ENCODE measurements at places on chromosomes 11 and 22.

DNA sequence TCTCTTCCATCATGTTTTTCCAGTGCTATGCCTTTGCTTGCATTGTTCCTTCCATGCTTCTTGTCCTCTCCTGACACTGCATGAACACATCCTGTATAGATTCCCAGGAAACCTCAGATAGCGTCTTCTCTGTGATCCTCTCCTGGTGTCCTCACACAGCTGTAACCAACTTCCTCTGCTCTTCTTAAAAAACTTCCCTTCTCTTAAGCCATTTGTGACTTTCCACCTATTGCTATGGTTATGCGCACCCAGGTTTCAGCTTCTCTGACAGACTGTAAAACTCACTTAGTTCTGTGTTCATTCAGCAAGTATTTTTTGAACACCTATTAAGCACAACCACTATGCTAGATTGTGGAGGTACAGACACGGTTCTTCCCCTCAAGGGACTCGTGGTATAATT, 5.1 kb upstream of the APLP2 start:
- no peak for DNase-seq

DNA sequence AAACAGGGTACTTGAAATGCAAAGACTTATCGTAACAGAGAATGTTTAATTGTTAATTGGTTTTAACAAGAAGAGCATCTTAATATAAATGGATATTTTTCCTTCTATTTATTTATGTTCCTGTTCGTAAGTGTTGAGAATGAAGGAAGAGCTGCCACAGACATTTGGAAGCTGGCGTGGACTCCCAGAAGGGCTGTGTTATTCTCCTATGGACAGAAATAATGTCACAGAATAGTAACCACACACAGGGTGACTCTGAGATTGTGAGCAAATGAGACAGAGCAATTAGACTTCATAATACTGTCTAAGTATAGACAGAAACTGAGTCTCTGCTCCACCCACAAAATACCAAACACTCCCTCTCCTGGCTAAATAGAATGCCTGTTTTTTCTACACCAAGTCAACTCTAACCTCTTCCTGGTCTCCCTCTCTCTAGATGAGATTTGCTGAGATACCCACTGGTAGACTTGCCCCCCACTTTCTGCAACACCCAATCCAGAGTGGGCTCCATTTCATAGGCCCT, 6.1 kb downstream of the APOL3 start:
- DNase-seq = no peak

GRCh38 chr11:69546735-69547370, 65.4 kb downstream of the LINC01488 start:
- no peak for DNase-seq

DNA sequence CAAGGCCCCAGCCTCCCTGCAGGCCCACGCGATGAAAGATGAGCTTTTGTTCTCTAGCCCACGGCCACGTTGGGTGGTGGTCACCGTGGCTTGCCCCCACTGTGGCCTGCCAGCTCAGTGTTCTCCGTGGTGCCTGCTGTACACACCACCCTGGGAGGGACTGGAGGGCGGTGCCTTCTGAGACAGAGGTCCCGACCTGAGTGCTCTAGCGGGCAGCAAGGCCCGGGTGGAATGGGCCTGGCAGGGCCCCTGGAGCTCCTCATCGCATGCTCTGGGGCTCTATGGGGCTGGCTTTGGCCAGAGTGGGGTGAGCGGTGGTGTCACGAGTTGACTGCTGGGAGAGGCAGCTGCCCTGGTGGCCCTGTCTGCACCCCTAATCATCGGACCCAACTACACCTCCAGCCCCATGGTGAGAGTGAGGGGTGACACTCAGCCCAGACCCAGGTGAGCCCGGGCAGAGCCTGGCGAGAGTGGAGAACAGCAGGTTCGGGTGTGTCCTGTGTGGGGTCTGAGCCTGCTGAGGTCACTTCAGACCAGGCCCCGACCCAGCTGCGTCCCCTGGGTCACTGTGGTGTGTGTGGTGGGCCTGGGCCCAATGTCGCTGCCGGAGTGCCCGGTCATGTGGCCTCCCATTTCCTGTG, 541.9 kb downstream of the TBC1D22A start:
- no peak for DNase-seq

- no peak for DNase-seq
These were observed 98.2 kb upstream of the DBX1 start for GRCh38 chr11:20258376-20258895.

GRCh38 chr22:46354993-46355305, 19.4 kb downstream of the TRMU start:
- no peak for DNase-seq

DNA sequence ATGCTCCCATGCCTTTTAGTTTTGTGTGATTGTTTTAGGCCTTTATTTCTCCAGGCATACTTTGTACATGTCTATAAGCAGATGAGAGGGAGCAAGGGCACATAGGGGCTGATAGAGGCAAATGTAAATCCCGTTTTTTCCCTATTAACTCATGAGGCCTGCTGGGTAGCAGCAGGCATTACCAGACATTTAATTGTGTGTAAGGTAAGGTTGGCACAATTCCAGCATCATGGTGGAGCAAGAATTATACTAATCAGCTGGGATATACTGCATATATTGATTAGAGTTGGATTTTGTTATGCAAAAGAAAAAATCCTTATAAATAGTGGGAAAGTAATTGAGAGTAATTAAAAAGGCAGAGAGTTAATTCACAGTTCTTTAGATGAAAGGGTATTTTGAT, 12.2 kb downstream of the FAT3 start:
- no peak for DNase-seq

DNA sequence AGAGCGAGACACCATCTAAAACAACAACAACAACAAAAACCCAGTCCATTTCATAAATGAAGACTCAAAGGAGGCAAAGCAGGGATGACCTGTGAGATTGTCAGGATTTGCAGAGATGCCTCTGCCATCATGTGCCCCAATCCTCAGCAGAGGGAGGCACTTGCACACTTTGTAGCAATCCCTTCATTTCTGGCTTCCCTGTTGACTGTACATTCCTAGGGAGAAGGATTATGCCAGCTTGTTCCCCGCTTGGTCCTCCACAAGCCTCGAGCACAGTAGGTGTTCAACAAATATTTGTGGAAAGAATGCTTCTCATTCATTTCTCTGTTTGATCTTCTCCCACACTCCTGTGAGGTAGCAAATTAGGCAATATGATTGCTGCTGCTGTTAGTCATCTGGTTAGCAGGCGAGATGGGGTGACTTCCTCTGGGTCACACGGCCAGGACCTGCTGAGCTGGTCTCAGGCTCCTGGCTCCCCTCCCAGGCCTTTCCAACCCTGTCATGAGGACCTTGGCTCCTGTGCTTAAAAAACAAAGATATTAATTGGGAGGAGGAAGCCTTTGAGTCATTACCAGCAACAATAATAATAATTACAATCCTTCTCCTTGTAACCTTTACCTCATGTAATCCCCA, 34.1 kb downstream of the LIF start:
- DNase-seq = peak; percentile 35

GRCh38 chr11:123381817-123382554, 48.1 kb upstream of the GRAMD1B start:
- no peak for DNase-seq

DNA sequence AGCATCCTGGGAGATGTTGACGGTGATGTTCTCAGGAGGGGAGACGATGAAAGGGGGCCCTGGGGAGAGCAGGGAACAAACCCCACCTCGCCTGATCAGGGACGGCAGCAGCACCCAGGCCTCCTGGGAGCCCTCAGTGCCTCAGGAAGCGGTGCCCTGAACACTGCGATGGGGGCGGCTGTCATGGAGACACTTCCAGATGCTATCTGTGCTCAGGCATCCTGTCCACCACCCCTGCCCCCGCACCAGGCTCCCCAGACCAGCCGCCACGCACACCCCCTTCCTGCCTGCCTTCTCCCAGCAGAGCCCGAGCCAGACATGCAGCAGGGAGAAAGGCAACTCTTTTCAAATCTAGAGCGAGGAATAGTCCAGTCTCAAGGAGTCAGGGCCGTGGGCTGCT, 20.6 kb downstream of the IGSF9B start:
- DNase-seq = no peak

- no peak for DNase-seq
These were observed 470.9 kb downstream of the ETS1 start for GRCh38 chr11:128116447-128116846.

- DNase-seq = no peak
These were observed 50.5 kb downstream of the SNX19 start for GRCh38 chr11:130865774-130866114.

GRCh38 chr22:24810043-24810749, 4.2 kb downstream of the SGSM1 start:
- no peak for DNase-seq

DNA sequence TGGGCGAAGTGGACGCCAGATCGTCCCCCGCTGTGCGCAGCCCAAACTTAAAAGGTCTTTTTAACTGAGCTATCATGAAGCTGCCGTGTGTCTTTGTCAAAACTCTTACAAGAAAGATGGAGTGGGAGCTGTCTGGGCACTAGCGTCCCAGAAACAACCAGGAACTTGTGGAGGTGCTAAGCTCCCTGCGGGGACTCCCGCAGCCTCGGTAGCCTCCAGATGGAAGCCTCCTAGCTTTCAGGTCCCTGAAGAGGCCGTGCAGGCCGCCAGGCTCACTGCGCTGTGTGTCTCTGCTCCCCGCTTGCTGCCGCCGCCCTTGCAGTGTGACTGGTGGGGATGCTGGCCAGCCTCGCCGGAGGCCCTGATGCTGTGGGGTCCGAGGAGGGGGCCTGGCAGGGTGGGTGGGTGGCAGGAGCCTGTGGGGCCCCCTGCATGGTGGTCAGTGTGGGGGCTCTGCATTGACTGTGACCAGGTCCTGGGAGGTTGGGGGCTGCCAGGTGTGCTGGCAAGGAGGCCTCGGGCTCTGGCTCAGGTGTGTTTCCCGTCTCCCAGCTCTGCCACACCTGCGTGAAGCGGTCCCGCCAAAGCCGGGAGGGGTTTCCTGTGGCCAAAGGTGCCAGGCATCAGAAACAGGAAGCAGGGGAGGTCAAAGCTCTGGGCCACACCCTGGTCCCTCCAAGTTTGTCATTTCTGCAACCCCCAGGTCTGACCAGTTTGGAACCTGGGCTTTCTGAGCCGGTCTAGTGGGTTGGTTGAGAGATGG, 1.2 kb downstream of the TRABD start:
- DNase-seq = no peak

GRCh38 chr22:48851933-48852549, 975.6 kb downstream of the BRD1 start:
- no peak for DNase-seq

GRCh38 chr11:96085319-96085930, 161.5 kb upstream of the MTMR2 start:
- no peak for DNase-seq

- no peak for DNase-seq
These were observed 39.2 kb upstream of the CHST1 start for GRCh38 chr11:45704635-45705034.

DNA sequence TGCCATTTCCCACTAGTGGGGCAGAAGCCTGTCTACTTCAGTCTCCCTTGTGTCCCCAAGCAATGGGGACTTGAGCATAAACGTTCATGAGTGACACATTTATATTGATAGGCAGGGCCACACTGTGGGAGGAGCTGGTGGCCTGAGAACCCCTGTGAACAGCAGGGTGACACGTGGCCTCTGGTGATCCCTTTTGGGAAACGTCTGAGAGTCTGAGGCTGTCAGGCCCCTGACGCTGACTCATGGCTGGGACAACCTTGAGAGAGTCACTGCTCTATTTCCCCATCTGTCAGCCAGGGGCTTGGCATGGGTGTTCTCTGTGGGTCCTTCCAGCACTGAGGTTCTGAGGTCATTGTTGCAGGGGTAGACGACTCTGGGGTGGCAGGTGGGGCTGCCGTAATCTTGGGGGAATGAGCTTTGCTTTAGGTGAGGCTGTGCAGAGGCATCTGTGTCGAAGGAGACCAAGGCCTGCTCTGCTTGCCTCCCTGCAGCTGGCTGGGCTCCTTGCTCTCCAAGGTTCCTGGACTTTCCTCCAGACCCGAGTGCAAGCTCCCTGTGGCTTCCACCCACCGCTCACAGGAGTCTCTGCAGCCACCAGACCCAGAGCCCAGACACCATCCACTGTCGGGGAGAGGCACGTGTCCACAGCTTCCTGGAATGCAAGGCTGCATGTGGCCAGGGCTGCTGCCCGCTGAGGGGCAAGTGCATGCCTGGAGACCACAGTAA, 54.7 kb downstream of the SMIM38 start:
- no peak for DNase-seq

- no peak for DNase-seq
These were observed 14.5 kb downstream of the SEPTIN3 start for GRCh38 chr22:41983513-41984405.

DNA sequence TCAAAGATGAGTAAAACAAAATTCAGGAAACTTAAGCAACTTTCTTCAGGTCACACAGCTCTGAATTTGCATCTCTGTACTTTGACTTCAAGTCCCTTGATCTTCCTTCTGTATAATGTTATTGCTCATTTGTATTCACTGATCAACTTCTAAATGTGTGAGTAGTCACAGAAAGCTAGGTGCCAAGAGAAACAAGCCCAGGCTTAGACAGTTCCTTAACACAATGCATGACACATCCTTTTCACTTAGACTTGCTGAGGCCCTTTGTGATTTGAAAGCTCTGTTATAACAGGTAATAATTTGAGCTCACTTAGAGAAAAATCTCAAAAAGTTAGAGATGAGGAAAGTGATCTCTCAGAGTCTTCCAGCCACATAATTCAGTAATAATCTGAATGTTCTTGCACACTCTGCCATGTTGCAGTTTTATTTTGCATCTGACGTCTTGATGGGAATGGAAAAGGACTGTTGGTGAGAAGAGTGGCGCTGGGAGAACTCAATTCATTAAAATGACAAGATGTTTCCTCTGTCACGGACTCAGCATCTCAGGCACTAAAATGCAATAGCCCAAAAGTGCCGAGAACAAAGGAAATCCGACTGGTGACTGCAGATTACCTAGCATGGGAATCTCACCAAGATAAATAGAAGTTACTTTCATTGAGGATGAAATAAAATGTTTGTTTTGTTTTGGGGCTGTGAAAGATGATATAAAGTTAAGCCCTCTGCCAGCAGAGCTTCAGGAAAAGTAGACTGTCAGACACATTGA, 665.3 kb downstream of the OPCML start:
- DNase-seq = no peak

GRCh38 chr11:124113890-124114289, 1.4 kb upstream of the VWA5A start:
- DNase-seq = peak; percentile 52

DNA sequence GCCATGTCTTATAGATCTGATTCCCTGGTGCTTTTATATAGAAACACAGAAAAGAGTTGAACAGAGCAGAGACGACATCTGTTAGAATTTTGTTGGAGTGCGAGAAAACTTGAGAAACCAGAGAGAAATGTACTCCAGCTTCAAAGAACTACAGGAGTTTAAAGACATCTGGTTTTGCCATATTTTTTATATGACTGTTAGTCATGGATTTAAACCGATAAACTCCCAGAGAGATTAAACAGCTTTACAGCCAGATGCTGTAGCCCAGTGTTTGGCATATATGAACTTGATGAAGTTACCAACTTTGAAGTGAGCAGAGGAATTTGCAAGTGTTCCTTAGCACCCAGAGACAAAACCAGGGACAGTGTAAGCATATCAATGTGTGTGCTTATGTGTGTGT, 1083.1 kb downstream of the LRRC4C start:
- peak; percentile 86 for DNase-seq

- no peak for DNase-seq
These were observed 16.7 kb downstream of the CD44 start for GRCh38 chr11:35155677-35156076.

- DNase-seq = no peak
These were observed 443.1 kb downstream of the SOX6 start for GRCh38 chr11:15913261-15913660.

GRCh38 chr11:17277024-17277584, 565 bp downstream of the NUCB2 start:
- peak; percentile 67 for DNase-seq
